ENCODE measurements at places on chromosomes 4 and X.

DNA sequence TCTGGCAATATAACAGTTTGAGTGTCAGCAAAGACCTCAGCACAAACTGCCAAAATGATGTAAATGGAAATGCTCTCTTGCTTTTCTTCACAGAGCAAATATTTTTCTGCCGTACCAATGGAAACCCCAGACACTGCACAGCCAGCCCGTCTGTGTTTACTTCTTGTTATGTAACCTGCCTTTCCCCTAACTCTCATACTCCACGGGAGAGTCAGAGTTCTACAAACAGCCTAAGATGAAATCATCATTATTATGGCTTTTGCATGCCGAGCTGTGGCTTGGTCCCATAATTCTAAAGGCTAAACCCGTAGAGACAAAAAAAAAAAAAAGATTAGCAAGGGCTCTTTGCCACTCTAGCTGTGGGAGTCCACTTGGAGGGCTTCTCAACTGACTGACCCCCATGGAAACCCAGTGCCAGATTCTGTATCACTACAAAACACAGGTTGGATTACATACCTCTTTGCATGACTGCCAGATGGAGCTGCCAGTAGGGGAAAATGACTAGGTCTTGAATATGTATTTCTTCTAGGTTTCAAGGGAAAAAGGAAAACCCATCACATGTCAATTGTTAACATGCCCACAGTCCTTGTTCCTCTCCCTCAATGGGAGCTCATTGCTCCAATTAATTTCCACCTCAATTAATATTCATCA is 197.2 kb upstream of the CNKSR2 start:
- no peak for DNase-seq

DNA sequence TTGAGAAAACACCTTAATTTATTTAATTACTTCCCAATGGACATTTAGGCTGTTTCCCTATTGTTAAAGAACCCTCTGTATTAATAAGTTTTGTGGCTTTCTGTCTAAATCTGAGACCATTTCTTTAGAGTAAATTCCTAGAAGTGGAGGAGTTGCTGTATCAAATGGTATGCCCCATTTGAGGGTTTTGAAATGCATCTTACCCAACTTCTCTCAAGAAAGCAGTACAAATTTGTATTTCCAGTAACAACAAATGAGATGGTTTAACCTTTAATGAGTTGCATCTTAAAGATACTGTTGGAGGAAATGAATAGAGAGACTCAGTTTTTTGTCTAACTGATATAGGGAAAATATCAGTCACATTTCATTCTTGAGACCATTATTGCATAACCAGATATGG is 70.5 kb upstream of the CBLL2 start:
- no peak for DNase-seq

DNA sequence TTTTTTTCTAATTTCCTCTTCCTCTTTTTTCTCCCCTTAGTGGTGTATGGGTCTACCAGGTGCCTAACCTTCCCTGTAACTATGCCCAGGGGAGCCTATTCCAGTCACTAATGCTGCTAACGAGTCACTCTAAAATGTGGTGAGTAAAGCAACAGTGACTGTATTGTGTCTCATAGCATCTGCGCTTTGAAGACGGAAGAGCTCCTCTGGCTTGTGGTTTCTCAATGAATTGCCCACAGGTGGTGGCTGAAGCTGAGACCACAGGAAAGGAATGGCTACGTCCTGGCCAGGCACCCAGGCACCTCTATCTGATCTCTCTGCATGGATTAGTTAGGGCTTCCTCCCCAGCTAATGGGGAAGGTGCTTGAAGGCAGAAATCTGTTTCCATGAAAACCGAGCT is 763.5 kb upstream of the FRG1 start:
- peak; percentile 85 for DNase-seq

GRCh38 chrX:124016825-124017224 is 55.3 kb downstream of the STAG2 start:
- no peak for DNase-seq

DNA sequence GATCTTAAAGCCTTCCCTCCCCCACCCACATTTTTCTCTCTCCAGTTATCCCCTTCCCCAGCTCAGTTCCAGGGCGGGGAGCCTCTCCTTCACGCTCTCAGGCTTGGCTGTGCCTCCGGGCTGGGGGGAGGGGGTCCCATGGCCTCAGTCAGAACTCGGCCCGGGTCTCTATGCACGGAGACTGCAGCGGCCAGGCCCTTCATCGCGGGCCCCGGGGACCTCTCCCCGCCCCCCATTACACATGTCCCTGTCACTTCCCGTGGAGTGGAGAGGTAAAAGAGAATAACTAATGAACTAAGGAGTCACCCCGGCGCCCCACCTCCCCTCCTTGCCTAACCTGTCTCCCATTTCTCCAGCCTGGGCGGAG is 838 bp upstream of the PRICKLE3 start:
- no peak for DNase-seq

DNA sequence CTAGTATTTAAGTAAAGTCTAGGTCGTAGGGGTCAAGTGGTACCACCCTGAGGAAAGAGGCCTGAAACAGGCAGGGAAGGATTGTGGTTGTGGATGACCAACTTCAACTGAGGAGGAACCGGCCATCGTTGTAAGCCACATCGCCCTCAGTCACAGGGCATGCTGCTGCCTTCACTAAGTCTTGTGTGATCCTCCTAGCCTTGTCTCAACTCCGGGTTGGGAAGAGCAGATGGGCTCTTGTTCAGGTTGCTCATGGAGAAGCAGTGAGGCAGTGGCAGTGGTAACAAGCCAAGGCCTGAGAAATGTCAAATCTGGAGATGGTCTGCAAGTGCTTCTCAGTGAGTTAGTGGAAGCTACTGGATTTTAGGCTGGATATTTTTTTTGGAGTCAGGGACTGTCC is 22.8 kb upstream of the NKX3-2 start:
- no peak for DNase-seq

DNA sequence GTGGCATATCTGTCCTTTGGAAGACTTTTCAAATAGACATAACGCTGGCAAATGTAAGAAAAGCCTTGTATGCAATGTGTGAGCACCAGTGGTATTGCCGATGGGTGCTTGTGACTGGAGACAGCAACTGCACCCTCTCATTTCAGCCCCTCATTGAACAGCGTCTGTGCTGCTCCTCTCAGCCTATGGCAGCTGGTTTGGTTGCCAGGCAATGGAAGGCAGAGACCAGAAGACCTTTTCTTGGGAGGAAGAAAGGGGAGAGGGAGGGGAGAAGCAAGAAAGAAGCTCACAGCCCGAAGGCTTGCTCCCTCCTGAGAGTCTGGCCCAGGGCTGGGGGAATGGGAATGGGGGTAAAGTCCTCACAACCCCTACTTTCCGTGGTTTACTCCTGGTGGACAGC is 20.2 kb downstream of the ZCCHC13 start:
- no peak for DNase-seq

DNA sequence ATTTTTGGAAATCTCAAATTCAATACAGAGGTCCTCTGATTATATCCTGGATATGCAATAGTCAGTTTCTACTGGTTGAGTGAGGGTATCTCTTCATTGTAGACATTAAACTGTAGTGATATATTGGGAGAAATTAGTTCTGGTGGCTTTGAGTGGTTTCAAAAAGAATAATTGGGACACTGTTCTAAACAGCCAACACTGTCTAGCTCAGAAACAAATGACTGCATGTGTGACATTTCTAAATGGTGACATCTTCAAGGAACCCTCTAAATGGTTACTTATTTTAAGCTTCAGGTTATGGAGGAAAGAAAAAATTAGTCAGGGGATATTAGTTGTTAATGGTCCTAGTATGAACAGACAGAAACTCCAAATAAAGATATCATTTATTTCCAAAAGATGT is 186.2 kb downstream of the LARP7 start:
- no peak for DNase-seq

Data from SW480 (cell line).